ENCODE measurements at places on chromosomes 1 and 21.

GRCh38 chr1:50976890-50977574, 7.0 kb downstream of the CDKN2C start:
- no peak for DNase-seq

DNA sequence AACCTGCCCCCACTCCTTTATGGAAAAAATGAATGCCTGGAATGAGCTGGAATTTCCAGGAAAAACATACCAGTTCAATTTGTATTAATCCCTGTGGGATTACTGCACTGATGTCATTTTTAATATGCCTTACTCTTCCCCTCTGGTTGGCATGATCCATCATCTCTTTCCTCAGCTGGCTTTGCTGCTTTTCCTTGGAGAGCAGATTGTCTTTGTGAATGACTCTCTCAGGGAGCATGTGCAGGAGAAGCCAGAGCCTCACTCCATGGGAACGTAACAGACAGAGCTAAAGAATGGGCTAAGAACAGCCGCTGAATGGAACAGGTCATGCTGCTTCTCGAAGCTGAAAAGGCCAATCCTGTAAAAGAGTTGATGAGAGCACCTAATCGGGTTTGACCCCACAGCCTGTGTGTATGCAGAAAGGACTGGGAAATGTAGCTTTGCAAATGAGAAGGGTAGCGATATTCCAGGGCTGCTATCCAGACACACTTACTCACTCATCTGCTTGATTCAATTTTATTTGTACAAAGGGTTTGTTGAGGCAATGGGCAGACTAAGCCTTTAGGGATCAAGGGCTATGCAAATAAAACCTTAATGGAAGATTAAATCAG, 20.7 kb downstream of the PHC2 start:
- DNase-seq, result no peak

DNA sequence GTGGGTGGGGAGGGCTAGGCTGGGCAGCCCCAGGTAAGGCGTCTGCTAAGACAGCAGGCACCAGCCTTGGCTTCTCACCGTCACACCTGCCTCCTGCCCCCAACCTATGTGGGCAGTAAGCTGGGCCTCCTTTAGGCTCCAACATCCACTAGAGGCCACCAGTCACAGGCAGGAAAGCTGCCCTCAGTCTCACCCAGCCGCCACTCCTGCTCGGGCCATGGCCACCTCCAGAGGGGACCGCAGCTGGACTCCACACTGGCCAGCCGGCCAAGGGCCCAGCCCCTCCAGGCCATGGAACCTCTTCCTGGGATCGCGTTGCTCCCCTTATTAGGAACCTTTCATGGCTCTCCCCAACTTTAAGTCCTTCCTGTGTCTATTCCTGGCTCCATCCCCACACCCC, 74.5 kb downstream of the MRPL37 start:
- no peak for DNase-seq

- DNase-seq, result no peak
These were observed 19.2 kb downstream of the RD3 start for GRCh38 chr1:211472724-211473123.

DNA sequence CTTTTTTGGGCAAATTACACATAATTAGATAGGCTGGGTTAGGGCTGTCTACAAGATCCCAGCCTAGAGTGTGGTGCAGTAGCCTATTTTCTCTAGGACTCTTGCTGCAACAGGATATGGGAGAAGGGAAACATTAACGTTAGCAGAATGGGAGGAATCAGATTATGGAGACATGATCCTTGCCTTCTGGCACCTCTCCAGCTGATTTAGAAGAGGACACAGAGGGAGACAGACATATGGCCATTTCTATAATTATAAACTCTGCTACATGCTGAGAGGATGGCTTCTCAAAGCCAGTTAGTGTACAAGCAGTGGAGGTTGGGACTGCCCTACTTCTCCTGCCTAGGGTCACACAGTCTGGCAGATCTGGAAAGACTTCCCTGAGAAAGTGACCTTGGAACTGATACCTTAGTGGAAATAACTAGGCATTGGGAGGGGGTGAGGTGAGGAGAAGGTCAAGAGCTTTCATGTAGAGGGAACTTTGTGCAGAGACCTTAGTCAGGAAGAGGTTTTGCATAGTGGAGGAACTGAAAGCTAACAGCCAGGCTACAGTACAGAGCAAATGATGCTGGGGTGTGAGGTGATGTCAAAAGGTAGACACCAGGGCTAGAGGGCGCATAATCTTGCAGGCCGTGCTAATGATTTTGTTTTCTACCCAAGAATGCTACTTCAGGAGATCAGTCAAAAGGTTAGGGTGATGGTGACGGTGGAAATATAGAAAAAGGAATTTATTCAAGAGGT, 1.2 kb upstream of the CD1D start:
- DNase-seq, result no peak

DNA sequence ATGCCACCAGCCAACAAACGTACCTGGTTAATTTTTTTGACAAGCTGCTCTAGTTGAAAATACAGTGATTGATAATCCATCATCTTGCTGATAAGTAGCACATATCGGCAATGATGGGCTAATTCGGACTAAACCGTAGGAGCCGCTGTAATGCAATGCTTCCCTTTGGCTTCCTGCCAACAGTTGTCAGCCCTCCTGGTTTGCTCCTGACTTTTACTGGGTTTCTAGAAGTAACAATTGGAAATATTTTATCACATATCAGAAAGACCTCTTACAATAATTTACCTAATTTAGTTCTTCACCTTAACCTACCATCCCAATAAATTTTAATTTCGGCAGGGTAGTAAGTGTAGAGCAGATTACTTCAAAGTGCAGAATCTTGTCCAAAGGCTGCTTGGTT, 148.5 kb downstream of the DHRS3 start:
- DNase-seq, result no peak

DNA sequence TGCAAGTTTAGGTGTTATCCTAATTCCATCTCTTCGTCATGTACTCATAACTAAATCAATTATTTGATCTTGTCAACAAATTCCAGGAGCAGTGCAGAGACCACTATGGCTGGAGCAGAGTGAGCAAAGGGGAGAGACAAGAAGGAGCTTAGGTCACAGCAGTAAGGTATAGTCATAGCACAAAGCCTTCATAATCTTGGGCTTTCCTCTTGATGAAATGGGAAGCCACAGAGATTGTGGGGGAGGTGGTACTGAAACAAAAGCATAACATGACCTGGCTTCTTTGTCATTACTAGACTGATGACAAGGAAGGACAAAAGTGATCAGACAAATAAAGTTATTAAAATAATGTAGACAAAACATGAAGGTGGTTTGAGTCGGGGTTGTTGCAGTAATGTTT, 60.1 kb upstream of the PTGS2 start:
- DNase-seq, result no peak

DNA sequence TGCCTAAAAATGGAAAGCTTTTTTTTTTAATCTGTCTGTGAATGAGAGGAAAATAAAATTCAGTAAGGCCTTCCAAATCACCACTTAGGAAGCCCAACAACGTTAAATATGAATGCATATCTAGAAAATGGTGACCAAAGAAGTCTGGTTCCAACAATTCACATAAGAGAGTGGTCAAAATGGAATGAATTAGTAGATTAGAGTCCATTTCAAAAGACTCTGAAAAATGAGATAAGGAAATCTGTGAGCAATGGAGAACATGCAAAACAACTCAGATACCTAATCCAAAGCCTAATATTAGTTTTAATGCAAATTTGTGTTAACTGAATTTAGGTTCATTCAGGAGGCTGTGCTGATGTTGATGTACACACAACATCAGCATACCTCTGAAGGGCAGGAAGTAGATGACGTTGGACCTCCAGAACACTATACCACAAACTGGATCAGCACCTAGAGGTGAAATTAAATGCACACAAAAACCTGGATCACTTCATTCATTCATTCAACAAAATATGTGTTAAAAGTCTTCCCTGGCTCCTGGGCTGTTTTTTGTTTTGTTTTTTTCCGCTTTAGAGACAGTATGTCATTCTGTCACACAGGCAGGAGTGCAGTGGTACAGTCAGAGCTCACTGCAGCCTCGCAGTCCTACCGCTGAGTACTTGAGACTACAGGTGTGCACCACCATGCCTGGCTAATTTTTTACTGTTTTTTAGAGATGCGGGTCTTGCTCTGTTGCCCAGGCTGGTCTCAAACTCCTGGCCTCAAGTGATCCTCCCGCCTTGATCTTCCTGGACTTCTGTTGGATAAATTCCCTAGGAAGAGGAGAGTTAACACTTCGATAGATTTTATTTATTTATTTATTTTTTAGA, 4.9 kb upstream of the BRWD1 start:
- no peak for DNase-seq

GRCh38 chr1:193960499-193960898, 774.1 kb upstream of the B3GALT2 start:
- DNase-seq, result no peak

DNA sequence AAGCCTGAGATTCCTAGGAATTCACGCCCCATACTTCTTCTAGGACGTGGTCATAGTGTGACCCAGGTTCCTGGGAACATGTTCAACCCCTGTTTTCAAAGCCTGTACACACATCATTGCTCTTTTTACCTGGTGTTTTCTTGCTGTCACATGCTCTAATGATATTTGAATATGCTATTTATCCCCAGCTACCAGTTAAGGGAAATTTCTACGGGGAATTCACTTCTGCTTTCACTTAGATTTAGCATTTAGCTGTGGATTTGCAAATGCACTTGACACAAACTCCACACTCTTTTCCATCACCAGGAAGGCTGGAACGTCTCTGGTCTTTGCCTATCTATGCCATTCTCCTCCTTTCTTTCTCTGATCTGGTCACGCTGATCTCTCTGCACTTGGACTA, 11.3 kb upstream of the SAMSN1 start:
- DNase-seq, result no peak

DNA sequence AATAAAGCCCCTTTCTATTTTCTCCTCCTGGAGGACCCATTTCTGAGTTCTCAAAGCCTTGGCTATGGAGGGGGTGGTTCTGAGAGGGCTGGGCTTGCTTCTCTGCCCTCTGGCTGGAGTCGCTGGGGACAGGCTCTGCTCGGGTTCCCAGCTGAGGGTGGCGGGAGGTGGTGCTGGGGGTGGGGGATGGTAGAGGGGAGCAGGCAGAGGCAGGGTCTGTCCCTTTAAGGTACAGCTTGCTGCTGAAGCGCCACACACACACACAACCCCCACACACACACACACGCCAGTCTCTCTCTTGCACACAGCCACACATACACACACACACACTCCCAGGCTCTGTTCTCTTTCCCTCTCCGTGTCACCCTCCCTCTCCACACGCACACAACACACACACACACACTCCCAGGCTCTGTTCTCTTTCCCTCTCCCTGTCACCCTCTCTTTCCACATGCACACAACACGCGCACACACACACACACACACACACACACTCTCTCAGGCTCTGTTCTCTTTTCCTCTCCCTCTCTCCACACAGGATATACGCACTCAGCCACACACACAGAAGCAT, 69.8 kb upstream of the SSBP3 start:
- no peak for DNase-seq

GRCh38 chr1:158989424-158989823, 20.3 kb upstream of the IFI16 start:
- no peak for DNase-seq

GRCh38 chr1:159945483-159946241, at the start of gene IGSF9:
IGSF9 (minus strand) TSS chr1:159945613; CDS start chr1:159943454, 2,159 bp downstream.
- DNase-seq, result no peak

- DNase-seq, result no peak
These were observed 19.8 kb downstream of the CTNNBIP1 start for GRCh38 chr1:9890224-9890731.

DNA sequence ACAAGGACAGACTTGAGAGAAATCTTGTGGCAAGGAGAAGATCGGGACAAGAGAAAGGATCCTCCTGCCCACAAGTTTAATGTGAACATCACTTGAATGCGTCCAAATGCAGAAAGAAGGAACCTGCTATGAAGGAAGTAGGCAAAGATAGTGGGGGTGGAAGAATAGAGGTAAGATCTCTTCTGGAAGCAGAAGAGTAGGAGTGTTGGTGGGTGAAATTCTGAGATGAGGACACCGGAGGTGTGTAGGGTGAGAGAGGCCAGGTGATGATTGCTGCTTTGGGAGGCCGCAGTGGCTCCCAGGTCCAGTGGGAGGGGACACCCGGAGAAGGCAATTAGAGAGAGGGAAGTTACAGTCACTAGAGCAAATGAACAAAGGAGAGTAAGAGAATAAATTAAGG, 6.8 kb downstream of the RYR2 start:
- no peak for DNase-seq

- no peak for DNase-seq
These were observed 3.5 kb downstream of the PLPP3 start for GRCh38 chr1:56575865-56576264.

GRCh38 chr1:11341901-11342552, 69.0 kb downstream of the UBIAD1 start:
- DNase-seq, result no peak

DNA sequence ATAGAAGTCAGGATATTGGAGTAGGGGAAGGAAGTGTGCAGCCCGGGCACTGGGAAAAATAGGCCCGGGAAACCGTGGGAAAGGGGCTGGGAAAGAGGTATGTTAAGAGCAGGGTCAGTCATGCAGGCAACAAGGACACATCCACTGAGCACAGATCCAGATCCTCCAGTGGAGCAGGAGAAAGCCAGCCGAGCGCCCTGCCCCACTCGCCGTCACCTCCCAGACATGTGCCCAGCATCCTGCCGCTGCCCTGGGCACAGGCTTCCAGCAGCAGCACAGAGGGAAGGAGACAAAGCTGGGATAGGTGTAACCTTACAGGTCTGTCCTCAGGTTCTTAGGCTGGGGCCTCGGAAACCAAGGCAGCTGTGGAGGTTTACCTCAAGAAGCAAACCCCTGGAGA, 64.2 kb downstream of the FAM163A start:
- no peak for DNase-seq

GRCh38 chr21:27817902-27818623, 851.2 kb upstream of the ADAMTS5 start:
- DNase-seq, result no peak

- DNase-seq, result no peak
These were observed 14.7 kb upstream of the AQP10 start for GRCh38 chr1:154306151-154306550.

GRCh38 chr1:203629507-203630082, 3.0 kb downstream of the ATP2B4 start:
- no peak for DNase-seq

GRCh38 chr1:199693724-199694123, 333.8 kb upstream of the NR5A2 start:
- no peak for DNase-seq

DNA sequence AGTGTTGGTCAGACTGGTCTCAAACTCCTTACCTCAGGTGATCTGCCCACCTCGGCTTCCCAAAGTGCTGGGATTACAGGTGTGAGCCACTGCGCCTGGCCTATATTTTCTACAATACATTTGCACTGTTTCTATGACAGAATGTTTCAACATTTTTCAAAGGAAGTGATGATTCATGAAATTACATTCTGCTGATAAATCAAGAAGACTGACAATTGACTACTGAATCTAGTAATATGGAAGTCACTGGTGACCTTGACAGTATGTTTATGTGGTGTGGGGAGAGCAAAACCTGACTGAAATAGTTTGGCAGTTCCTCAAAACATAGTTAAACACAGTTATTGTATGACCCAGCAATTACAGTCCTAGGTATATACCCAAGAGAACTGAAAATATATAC, 18.1 kb downstream of the LRIF1 start:
- no peak for DNase-seq

DNA sequence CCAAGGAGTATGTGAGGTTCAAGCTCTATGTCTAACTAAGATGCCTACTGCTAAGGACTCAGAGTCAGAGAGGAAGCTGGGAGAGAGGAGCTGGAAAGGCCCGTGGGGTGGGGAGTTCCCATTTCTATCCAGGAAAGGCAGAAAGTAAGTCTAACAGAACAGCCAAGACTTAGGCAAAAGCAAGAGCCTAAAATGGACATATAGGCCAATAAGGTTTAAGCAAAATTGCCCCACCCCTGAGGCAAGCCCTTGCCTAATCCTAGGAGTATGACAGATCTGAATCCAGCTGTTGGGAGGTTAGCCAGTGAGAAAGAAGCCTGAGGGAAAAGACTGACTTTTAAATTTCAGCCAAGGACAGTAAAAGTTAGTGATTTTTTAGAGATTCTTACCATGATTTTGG, 1.6 kb upstream of the KLHDC9 start:
- no peak for DNase-seq
